ENCODE measurements at places on chromosomes 2 and 18.

DNA sequence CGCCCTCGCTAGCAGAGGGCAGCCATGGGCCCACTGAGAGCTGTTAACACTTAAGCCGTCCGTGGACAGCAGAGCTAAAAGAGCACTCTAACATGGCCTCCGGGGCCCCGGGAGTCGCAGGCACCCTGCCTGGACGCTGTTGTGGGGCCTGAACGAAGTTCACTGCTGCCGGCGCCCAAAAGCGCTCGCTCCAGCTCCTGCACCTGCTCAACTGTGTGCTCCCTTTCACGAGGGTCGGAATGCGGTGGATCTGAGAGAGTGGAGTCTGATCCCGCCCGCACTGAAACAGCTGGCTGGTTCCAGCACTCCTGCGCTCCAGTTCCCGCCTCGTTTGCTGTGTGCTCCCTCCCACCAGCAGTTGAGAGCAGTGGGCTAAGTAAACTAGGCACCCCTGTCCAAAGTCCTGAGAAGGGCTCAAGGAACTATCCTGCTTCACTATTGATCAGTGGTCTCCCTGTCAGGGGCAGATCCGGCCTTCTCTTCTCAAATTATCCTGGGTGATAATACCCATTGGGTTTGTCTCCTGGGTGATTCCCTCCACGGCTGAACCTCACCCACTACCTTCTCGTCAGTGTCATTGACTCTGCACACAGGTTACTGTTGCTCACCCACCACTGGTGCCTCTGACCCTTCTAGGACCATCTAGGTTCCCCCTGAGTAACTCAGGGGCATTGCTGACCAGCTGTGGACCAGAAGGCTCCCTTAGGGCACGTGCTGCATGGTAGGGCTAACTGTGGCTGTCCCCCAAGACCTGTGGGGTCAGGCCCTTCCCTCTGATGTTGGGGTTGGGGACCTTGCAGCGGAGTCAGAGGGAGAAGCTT, 23.5 kb downstream of the B3GNT7 start:
- no peak for DNase-seq

- DNase-seq, result no peak
These were observed 788.4 kb upstream of the TMEFF2 start for GRCh38 chr2:192983173-192983572.

DNA sequence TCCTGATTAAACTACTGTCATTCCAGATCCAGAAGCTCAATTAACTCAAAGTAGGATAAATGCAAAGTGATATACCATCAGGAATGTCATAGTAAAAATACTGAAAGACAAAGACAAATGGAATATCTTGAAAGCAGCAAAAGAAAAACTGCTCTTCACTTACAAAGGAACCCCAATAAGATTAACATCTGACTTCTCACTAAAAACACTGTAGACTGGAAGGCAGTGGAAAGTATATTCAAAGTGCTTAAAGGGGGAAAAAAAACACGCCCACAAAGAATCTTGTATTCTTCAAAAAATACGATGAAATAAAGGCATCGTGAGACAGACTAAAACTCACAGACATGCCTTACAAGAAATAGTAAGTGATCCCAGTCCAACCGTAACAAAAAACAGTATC, 195.7 kb downstream of the DOK6 start:
- DNase-seq, result no peak

DNA sequence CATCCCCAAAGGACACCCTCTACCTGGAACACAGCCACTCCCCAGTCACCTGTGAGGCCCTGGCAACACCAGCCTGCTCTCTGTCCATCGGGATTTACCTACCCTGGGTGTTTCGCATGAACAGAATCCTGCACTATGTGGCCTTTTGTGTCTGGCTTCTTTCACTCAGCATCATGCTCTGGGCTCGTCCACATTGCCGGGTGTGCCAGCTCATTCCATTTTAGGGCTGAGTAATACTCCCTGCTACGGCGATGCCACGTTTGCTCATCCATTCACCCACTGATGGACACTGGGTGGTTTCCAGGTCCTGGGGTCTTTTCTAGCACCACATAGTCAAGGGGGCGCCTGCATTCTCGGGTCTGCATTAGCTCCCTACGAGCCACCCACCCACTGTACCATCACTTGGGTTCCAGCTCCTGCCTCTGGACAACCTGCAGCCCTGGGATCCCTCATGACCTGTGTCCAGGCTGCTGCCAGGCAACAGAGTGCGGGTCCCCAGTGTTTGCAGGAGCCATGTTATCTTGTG, 22.0 kb downstream of the KCNF1 start:
- no peak for DNase-seq

GRCh38 chr2:67210430-67210829, 186.7 kb upstream of the ETAA1 start:
- no peak for DNase-seq

- DNase-seq, result no peak
These were observed 51.6 kb downstream of the MRPL33 start for GRCh38 chr2:27823135-27823534.

DNA sequence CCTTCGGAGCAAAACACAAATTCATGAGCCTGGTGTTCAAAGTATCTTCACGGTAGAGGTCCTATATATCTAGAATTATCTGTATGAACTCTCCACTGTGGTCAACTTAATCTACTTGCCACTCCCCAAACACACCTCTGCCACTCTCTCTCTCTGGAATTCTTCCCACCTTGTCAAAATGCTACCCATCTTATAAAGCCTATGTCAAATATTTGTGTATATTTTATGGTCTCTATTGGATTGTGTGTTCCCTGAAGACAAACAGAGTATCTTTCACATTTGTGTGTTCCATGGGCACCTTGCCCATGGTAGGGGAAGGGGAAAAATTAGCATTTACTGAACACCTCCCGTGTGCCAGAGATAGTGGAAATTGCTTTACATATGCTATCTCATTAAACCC, 83.2 kb upstream of the ATL2 start:
- no peak for DNase-seq

All from stimulated activated CD4-positive, alpha-beta T cell treated with anti-CD3 and anti-CD28 coated beads, Interleukin-4, amount 100 ng/mL, for 48 hours (primary cell).